ENCODE measurements at places on chromosomes 5 and 9. TPM values are rescaled to one million over a fixed set of nuclear protein-coding genes. Genes with fewer than 3 reads are reported as not detected.

LCN15 gene
- polyA plus RNA-seq: not detected

GNA14 gene
- not detected for polyA plus RNA-seq

SHOC1 gene
- polyA plus RNA-seq: not detected

CEP72 gene
- 5.4 TPM for polyA plus RNA-seq

NUTM2F gene
- polyA plus RNA-seq: not detected

CARTPT gene
- polyA plus RNA-seq: not detected

TTC23L gene
- not detected for polyA plus RNA-seq

ALDH7A1 gene
- polyA plus RNA-seq: 5.6 TPM

SPATA31D4 gene
- not detected for polyA plus RNA-seq

NMUR2 gene
- polyA plus RNA-seq: not detected

Data from IgD-negative memory B cell (primary cell).